D341Med (cell line): ENCODE measurements at places on chromosomes 4 and X.

DNA sequence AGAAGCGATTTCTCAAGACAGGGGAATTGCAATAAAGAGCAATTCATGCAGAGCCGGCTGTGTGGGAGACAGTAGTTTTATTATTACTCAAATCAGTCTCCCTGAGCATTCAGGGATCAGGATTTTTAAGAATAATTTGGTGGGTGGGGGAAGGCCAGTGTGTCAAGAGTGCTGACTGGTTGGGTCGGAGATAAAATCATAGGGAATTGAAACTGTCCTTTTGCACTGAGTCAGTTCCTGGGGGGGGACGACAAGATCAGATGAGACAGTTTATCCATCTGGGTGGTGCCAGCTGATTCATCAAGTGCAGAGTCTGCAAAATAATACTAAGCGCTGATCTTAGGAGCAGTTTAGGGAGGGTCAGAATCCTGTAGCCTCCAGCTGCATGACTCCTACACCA lies 502.4 kb downstream of the NLGN4X start:
- DNase-seq, result no peak

DNA sequence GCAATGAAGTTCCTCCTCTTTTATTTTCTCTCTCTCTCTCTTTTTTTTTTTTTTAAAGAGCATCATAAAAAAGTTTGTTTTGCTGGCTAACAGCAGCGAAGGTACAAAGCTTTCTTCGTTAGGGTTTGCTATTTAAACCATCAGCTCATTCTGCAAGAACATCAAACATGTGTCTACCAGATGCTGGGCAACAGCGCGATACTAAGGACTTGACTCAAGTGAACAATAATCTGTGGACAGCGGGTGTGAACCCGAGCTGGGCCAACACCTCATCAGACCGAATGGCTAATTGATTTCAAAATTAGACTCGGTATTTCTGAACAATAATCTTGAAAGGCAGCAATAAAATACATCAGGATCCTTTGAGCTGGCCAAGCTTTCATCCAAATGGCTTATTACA lies 246.4 kb downstream of the FBXO8 start:
- no peak for DNase-seq

GRCh38 chr4:159141193-159141592 lies 38.3 kb downstream of the RAPGEF2 start:
- no peak for DNase-seq

DNA sequence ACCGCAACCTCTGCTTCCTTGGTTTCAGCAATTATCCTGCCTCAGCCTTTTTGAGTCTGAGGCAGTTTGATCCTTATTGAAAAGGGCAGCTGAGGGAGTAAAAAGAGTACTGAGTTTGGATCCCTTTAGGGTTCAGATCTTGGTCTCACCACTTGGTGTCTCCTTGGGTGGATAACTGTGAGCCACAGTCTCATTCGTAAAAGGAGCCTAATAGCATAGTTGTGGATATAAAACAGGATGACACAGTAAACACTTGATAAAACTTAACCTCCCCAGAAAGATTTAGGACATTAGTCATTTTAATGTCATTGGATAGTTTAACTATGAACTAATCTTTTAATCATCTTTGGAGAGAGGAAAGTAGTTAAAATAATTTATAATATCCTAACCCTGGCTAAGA lies 173.0 kb downstream of the ANK2 start:
- DNase-seq, result no peak
